Stimulated activated CD4-positive, alpha-beta T cell treated with anti-CD3 and anti-CD28 coated beads, Interleukin-1b, Interleukin-23, amount 100 ng/mL, for 1 hour (primary cell): ENCODE measurements at places on chromosomes 3 and 15.

GRCh38 chr15:92163641-92164040, 230.0 kb upstream of the ST8SIA2 start:
- no peak for DNase-seq

DNA sequence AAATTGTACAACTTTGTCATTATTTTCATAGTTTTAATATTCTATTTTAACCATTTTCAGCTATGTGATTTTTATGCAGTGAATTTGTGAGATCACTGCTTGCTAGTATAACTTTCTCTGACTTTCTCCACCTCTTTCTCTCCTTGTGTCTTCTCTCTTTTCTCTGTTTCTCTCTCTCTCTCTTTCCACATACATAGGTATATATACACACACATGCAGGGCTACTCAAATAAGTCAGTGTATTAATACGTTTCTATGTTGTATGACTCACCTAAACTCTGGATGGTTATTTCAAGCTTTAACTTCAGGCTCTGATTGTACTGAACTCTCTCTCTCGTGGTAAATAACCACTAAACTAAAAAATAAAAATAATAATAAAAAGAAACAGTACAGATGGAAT, 1389.3 kb upstream of the ALCAM start:
- DNase-seq = no peak

- DNase-seq = no peak
These were observed 81.7 kb downstream of the DHX30 start for GRCh38 chr3:47884603-47885002.

DNA sequence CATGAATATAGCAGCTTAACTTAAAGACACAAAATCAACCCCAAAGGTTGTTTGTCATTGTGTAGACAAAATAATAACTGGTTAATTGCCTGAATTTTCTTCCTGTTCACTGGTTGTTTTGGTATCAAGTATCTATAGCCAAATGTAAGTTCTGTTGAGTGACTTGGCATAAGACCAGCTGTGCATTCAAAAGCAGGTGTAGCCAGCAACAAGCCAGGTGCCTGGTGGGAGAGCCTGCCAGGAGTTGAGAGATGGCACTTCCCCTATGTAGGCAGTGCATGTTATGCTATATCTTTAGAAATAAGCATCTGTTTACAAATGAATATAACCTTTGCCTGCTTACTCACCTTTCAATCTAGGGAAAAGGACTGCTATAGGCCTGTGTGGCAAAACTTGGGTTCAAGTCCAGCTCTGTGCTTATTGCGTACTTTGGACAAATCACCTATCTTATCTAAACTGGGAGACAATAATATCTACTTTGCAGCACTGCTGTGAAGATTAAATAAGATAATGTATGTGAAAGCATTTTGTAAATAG, 84.9 kb upstream of the TBL1XR1 start:
- no peak for DNase-seq

DNA sequence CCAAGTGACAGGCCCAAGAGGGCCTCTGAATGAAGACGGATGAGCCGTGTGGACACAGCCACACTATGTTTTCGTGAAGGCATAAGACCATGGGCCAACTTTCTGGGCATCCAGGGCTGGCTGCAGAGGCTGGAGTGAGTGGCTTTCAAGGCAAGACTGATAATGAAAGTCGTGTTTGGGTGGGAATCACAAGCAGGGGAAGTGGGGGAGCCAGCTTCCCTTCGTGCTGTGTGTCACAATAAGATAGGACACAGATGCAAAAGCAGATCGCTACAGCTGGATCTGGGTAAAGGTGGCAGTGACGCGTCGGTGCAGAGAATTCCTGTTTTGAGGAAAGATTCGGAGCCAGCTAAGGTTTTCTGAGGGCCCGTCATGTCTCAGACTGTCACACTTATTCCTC, 309.8 kb upstream of the CTDSPL start:
- DNase-seq = no peak

GRCh38 chr3:125684199-125684598, 88.9 kb upstream of the OSBPL11 start:
- DNase-seq = no peak

DNA sequence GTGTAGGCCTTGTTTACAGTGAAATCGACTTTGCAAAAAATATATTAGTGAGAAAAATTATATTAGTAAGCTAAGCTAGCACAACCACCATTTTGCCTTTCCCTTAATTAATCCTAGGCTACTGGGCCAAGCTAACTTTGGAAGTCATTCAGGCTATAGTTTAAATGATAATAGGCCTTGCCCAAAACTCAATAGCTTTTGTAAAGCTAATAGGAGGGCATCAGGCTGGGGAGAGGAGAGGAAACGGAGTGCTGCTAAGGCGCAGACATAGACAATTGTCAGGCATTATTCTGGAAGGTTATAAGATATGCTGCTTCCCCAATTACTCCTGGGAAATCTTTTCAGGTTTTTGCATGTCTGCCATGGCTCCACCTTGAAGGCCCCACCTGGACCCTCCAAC, 1286.0 kb downstream of the NSUN3 start:
- no peak for DNase-seq

GRCh38 chr3:114179575-114179974, 723 bp upstream of the DRD3 start:
- DNase-seq = no peak

- DNase-seq = no peak
These were observed 181.8 kb downstream of the SHQ1 start for GRCh38 chr3:72666447-72666755.

GRCh38 chr15:88177451-88177850, 79.1 kb downstream of the NTRK3 start:
- DNase-seq = no peak

DNA sequence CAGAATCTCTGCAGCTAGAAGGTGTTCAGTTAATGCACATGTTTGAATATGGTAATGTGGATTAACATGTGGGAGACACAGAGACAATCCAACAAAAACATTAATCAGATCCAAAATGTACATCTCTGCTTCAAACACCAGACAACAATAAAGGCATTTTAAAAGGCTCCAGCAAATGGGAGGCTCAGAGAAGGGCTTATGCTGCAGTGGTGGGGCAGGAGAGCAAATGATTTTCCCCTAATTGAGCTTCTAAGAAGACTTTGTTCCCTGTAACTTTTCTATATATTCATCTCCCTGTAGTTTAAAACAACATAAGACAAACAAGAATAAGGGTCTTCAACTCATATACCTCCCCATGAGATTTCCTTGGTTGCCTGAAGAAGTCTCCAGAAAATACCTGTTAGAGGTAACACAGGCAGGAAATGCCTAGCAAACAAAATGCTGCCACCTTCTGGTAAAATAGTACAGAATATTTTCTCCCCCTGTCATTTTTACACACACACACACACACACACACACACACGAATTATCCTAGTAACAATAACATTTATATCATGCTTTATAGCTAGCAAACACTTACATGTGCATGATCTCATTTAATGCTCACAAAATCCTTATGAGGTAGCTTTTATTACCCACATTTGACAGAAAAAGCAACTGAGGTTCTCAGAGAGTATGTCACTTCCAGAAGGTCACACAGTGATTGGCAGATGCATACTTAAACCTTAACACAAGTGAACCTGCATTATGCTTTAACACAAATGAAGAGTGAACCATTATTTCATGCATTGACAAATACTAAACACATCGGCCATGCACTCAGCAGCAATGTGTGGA, 123.4 kb upstream of the MB21D2 start:
- DNase-seq = no peak

- no peak for DNase-seq
These were observed 35.4 kb downstream of the ARHGAP31 start for GRCh38 chr3:119329551-119329950.

DNA sequence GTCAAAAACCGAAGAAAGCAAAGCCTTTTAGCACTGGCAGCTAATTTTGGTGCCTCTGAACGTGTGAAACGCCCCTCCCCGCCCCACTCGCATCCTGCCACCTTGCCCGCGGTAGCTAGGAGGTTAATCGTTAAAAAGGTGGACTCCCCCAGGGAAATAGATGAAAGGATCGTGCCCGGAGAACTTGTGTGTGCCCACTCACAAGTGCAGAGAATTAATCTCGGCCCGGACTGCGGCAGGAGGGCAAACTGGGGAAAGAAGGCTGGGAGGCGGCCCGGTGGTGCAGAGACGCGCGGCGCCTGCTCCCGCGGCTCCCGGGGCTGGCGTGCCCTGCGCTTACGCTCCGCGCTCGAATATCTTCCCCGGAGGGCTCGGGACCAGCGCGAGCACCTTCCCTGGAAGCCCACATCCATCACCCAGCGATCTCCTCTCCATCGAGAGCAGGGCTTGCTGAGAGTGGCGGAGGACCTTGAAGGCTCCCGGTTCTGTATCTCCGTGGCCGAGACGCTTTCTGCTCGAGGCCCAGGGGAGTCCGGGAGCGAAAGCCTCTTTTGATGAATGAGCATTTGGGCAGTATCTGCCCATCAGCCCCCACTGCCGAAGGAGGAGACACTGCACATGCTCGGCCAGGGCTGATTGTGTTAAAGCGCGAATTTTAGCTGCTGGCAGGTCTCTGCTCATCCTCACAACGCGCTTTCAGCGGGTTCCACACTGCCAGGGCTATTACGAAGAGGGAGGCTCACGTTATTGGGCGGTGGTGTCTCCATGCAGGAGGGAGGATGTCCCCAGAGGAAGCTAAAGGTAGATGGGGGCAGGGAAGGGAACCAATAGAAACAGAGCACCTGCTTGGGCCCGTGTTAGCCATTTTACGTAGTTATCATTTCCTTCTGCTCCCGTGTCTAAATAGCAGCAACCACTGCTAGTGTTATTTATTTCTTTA, 1.3 kb upstream of the SPTSSB start:
- no peak for DNase-seq

- DNase-seq = no peak
These were observed 60.1 kb upstream of the ZNF148 start for GRCh38 chr3:125435231-125435630.

GRCh38 chr15:43469867-43470266, 23.1 kb downstream of the TP53BP1 start:
- no peak for DNase-seq

DNA sequence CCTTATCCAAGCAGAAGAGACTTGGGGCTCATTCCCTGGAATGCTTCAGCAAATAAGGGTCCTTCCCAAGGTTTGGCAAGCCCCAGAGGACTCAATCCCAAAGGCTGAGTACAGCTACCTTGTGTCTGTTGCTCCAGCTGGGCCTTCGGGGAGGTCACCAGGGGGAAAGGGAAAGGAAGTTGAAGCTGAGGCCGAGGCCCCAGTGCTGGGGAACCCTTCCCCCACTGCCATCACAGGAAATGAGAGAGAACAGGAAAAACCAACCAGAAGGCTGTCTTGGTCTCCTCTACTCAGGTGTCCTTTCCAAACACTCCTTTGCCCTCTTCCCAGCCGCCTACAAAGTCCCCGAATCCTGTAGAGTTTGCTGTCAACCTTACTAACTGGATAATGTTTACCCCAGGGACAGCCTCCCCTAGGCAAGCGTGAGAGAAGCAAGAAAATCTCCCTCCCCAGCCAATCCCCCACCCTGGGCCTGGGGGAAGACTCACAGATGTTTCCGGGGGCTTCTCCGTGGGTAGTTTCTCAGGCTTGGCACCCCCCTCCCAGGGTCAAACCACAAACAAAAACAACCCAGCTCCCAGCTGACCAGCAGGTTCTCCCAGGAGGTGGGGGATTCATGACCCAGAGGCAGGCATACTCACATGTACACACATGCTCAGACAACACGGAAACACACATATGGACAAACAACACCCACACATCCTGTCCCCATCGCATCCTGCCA, 5.5 kb downstream of the CSRNP1 start:
- no peak for DNase-seq

DNA sequence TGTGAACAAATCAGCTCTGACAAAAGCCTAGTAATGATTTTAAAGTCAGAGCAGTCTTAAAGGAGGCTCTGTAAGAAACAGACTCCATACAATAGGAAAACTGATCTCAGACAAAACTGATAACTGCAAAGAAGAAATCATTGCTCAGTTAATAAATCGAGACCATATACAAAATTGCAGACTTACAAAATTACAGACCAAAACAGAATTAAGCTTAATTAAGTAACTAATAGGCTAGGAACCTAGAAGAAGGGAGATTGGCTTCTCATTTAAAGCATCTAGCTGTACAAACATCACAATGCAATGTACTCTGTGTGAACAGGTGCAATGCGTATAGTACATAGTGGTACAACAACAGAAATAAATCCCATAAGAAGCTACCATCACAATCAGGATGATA, 46.3 kb downstream of the ZBTB20 start:
- no peak for DNase-seq

DNA sequence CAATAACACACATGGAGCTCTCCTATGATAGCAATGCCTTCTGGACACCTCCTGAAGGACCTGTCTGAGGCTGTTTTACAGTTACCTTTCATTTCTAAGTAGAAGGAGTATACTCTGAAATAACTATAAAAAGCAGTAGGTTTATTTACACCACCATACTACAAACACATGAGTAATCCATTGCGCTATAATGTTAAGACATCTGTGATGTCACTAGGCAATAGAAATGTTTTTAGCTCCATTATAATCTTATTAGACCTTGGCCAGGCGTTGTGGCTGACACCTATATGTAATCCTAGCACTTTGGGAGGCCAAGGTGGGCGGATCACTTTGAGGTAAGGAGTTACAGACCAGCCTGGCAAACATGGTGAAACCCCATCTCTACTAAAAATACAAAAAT, 24.7 kb downstream of the PXK start:
- no peak for DNase-seq

GRCh38 chr3:101279765-101280385, 40.5 kb downstream of the IMPG2 start:
- no peak for DNase-seq

DNA sequence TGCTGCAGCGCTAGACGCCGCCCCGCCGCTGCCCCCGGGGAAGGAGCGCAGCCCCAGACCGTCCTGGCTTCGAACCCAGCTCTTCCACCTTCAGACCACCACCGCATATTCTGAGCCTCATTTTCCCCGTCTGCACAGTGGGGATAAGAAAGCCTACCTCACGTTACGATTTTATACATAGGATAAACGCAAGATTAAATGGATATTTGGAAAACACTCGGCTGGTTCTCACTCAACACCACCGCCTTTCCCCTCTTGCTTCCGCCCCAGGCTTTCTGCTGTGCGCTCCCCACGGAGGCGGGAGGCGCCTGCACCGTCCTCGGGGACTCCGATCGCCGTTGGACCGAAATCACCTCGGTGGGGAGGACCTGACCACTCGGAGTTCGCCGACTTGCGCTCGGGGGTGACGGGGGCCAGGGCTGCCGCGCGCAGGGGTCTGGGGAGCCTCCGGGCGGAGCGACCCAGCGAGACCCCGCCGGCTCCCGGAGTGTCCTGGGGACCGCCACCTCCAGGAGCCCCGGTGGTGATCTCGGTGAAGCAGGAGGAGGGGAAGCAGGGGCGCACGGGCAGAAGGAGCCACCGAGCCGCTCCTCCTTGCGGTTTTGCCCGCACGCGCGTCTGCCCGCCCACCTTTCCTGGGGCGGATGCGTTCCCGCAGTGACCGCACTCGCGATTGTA, 4.0 kb downstream of the FBXL22 start:
- DNase-seq = peak; percentile 32

GRCh38 chr3:56081246-56081645, 387.0 kb downstream of the ERC2 start:
- no peak for DNase-seq

- no peak for DNase-seq
These were observed 898.2 kb downstream of the MCTP2 start for GRCh38 chr15:95129574-95129973.
